ENCODE measurements at places on chromosomes 7 and 10.

DNA sequence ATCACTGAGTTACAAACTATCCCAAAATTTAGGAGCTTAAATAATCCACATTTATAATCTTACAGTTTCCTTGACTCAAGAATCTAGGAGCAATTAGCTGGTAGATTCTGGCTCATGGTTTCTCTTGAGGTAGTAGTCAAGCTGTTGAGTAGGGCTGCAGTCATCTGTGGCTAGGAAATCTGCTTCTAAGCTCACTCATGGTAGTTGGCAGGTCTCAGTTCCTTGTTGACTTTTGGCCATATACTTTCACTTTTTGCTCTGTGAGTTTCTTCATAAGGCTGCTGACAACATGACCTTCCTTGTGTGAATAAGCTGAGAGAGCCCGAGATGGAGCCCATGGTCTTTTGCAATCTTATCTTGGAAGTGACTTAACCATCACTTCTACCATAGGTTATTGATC, 10.8 kb upstream of the ETV1 start:
- DNase-seq: no peak

- DNase-seq: no peak
These were observed 121.0 kb downstream of the AKR1D1 start for GRCh38 chr7:138196971-138197896.

GRCh38 chr7:150371131-150371995, 2.7 kb downstream of the REPIN1 start:
- DNase-seq: no peak

DNA sequence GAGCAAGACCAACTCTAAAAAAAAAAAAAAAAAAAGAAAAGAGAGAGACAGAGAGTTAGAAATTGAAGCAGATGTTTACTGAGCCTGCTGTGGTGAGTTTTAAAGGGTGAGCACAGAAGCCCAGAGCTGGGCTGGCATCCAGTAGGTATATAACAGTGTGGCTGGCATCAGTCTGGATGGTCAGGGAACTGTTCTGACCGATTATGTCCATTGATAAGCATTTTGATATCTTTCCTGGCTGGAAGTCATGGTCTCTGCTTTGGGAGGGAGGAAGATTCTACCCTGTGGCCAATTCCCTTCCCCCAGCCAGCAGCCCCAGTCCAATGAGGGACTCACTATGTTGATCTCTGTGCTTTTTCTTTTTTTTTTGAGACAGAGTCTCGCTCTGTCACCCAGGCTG, 65.2 kb upstream of the PODXL start:
- no peak for DNase-seq

DNA sequence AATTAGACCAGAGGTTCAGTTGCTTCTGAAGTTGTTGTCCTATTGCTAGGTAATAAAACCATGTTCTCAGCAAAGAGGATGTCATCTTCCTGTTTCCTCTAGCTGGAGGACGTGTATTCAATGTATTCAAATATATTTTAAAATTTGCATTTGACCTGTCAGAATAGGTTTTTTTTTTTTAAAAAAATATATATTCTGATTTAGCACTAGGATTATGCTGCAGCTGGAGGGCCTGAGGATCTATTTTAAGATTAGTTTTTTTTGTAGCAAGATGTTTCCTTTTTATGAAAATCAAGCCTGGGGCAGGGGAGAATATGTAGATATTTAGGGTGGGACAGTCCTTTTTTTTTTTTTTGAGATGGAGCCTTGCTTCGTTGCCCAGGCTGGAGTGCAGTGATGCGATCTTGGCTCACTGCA, 337.0 kb downstream of the FRMD4A start:
- DNase-seq: no peak

DNA sequence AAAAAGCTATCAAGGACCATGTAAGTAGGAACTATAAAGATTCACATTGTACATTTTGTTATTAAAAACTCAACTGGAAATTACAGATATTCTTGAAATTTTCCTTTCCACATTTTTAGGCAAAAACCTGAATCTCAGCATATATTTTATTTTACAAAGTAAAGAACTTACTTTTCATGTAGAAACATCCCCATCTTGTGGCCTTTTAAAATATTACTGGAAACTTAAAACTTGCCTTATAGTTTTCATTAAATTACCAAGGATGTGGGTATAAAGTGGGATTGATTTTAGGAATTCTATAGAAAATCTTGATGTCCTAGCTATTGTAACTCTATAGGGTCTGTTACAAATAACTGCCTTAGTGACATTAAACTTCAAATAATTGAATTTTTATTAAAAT, 10.6 kb downstream of the DBF4 start:
- no peak for DNase-seq

GRCh38 chr10:111034598-111035310, 42.1 kb upstream of the ADRA2A start:
- DNase-seq: no peak

- DNase-seq: no peak
These were observed 20.8 kb upstream of the OR6B1 start for GRCh38 chr7:143979359-143979758.

- DNase-seq: no peak
These were observed 25.7 kb downstream of the GRID1 start for GRCh38 chr10:86340991-86341260.

DNA sequence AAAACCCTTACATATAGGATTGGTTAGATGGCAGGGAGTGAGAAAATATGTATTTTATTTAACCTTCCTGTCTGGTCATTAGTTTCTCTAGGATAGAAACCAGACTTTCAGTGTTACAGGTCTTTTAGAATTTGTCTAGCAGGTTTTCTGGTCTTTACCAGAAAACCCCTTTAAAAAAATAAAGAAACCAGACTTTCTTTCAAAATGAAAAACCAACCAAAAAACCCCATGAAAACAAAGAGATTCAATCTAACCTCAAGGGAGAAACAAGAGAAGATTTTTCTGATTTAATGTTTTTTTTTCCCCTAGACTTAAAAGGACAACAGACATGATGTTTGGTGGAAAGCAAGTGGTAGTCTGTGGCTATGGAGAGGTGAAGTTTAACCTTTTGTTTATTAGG, 28.7 kb upstream of the STRIP2 start:
- no peak for DNase-seq

GRCh38 chr10:17737027-17737965, 14.7 kb upstream of the TMEM236 start:
- DNase-seq: no peak

GRCh38 chr7:92888-93672, 99.3 kb upstream of the FAM20C start:
- DNase-seq: no peak

DNA sequence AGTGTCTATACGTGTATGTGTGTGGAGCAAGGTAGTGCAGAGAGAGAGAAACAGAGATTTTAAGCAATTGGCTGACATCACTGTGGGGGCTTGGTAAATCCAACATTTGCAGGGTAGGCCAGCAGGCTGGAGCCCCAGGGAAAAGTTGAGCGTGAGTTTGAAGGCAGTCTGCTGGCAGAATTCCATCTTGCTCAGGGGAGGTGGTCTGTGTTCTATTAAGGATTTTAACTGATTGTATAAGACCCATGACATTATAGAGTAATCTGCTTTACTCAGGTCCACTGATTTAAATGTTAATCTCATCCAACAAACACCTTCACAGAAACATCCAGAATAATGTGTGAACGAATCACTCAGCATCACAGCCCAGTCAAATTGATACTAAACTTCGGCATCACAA, 912.9 kb downstream of the GRM8 start:
- DNase-seq: no peak

- DNase-seq: no peak
These were observed 538 bp downstream of the TFAM start for GRCh38 chr10:58385784-58386112.

GRCh38 chr7:34043461-34044305, 138.3 kb downstream of the BMPER start:
- no peak for DNase-seq

DNA sequence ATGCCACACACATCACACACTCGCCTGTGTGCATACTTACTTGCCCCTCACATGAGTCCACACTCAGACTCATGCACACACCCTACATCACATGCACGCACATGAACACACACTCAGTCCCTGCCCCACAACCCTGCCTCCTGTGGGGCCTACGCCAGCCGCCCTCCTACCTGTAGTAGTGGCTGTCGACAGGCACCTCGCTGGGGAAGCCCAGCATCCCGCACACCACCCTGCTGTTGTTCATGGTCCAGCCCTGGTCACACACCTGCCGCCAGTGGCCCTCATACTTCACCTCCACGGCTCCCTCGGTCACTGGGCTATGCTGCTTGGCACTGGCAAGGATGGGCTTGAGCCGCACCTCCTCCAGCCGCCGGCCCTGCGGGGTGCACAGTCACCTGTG, 7.2 kb downstream of the LOXL4 start:
- no peak for DNase-seq

- no peak for DNase-seq
These were observed 14.3 kb downstream of the ADAM12 start for GRCh38 chr10:126373972-126374371.

DNA sequence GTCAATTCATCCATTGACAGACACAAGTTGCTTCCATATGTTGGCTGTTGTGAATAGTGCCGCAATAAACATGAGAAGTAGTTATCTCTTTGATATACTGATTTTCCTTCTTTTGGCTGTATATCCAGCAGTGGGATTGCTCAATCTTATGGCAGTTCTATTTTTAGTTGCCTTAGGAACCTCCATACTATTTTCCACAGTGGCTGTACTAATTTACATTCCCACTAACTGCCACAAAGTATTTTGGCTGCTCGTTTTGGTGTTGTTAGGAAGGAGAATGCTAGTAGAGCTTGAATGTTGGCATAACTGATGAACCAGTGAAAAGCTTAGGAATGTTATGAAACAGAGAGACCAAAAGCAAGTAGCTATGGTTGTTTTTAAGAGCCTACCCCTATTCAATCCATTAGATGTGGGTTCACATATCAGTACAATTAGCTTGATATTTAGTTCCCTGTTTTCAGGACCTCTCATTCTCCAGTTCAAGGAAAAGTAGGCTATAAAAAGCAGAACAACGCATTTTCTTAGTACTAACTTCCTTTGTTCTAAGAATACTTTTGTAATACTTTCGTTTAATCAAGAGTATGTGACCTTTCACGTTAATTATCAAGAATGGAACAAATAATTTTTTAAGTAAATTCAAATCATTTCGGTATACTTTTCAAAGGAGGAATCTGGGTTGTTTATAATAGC, 100.3 kb downstream of the FAS start:
- DNase-seq: no peak

DNA sequence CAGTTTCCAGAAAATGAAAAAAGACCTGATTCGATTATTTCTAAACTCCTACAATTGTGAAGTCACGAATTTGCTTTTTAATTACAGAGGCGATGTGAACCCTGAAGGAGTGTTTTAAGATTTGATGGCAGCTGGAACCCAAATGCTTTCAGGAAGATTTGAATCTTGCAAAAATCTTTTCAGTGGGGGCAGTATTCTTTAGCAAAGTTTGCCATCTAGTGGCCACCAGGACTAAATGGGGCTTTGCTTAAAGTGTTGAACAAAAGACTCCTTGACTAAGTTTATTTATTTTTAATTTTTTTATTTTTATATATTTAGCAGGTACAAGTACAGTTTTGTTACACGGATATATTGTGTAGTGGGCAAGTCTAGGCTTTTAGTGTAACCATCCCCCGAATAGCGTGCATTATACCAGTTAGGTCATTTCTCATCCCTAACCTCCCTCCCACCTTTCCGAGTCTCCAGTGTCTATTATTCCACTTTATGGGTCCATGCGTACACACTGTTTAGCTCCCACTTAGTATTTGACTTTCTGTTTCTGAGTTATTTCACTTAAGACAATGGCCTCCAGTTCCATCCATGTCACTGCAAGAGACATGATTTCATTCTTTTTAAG, 98.8 kb downstream of the CACNB2 start:
- DNase-seq: no peak

DNA sequence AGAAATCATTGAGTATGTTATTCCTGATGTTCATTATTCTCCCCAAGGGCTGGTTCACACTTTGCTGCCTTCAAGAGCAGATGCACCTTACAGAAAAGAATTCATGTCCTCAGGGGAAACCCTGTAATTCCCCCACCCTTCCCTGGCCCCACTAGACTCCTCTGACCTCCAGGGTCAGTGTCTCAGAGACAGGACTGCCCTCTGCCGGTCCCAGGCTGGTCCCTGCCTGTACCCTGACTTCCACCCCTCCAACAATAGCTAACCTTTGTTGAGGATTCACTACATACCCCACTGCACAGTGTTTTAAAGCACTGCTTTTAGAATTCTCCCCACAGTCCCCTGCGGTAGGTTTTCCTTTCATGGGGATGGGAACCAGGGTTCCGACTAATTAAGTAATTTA, 4.4 kb upstream of the SEPHS1 start:
- DNase-seq: no peak

- no peak for DNase-seq
These were observed 39.5 kb downstream of the ESYT2 start for GRCh38 chr7:158789842-158790241.

DNA sequence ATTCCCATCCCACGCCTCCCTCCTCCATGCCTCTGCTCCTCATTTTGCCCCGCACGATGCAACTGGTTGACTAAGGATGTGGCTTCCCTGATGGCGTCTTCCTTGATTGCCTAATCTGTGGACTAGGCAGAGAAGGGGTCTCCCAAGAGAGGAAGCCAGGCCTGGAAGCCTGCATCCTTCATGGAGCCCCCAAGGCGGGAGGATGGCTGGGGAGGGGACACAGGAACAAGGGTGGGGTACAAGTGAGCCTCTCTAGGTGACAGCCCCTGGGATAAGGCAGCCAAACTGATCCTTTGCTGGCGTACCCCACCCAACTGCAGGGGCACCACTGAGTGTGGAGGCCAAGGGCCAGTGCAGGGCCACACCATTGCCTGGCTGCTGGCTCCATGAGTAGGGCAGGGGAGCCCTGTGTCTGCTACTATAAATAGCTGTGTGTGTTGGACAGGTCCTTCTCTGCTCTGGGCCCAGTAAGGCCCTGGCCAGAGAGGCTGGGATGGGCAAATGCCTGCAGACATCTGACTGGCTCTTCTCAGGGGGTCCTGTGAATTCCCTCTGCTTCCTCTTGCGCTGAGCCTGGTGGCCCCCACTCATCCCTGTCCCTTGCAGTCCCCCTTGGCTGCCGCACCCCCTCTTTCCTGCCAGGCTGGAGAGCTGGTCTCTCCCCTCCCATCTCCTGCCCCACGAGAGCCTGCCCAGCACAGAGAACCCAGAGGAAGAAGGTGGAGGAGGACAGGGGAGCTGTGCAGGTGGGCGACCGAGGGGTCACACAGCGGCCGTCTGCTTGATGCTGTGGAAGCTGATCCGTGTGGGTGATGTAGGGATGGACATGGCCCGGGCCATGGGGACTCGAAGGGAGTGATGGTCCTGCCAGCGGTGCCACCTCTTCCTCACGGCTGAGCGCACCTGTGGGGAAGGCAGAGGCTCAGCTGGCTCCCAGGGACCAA, 29.3 kb downstream of the CRHR2 start:
- DNase-seq: no peak

- no peak for DNase-seq
These were observed 155.0 kb downstream of the RTKN2 start for GRCh38 chr10:62113680-62114079.

DNA sequence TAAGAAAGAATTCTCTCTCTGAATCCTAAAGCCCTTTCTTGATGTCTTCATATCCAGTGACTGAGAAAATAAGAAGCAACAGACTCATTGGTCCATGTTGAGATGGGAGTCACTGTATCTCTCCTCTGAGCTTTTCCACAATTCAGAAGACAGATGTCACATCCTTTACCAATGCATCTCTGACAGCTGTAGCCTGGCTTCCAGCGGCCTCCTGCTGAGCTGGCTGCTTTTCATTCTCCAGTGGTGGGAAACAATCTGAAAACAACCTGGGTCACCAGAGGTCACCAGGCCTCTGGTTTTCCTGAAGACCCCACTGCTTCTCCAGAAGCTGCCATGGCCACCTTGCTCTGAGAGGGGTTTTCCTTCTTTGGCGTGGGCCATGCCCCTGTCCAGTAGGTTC, 18.3 kb upstream of the RPA3 start:
- DNase-seq: no peak
